ENCODE measurements at places on chromosomes 5 and 9.

GRCh38 chr5:173457482-173457881 is 129.3 kb upstream of the STC2 start:
- DNase-seq, result no peak

DNA sequence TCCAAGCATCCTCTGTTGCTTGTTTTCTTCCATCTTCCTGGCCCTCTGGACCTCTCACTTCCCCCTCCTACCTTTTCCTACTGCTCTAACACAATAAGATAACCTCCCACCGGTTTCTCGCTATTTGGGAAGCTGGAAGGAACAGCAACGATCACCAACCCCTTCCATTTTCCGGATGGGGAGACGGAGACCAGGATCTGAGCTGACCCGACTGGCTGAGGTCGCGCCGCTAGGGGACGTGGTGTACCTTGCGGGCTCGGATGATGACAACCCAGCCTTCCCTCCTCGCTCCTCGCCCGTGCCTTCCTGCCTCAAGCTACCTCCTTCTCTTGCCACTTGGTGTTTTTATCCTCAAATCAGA is 1.9 kb downstream of the LPAR1 start:
- no peak for DNase-seq

GRCh38 chr5:3393920-3394597 is 201.6 kb upstream of the IRX1 start:
- DNase-seq, result no peak

- DNase-seq, result no peak
Measured at GRCh38 chr9:29150606-29151005, 1577.3 kb upstream of the C9orf72 start.

- no peak for DNase-seq
Measured at GRCh38 chr5:103224894-103225246, 33.7 kb upstream of the MACIR start.

GRCh38 chr5:76617675-76618074 is 5.5 kb downstream of the F2RL2 start:
- no peak for DNase-seq

GRCh38 chr5:123549256-123549904 is 37.4 kb downstream of the CSNK1G3 start:
- peak; percentile 19 for DNase-seq

- DNase-seq, result no peak
Measured at GRCh38 chr5:74945561-74946165, 79.5 kb upstream of the FAM169A start.

DNA sequence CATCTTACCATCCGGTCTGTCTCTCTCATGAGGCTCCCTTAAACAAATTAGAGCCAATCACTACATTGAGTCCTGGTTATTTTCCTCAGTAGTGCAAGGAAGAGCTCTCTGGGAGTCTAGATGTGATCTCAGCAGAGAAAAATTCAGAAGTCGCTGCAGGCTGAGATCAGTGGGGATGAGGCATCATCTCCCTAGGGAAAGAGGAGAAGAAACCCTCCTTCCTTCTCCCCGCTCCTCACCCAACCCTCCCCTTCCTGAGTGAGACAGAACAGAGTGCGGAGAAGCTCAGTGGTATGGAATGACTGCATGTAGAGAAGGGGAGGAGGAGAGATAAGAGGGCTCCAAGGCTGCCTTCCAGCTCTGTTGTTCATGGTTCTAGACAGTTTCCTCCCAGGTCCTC is 80.5 kb downstream of the PAPPA start:
- no peak for DNase-seq

GRCh38 chr9:74576176-74576575 is 79.0 kb downstream of the RORB start:
- no peak for DNase-seq

DNA sequence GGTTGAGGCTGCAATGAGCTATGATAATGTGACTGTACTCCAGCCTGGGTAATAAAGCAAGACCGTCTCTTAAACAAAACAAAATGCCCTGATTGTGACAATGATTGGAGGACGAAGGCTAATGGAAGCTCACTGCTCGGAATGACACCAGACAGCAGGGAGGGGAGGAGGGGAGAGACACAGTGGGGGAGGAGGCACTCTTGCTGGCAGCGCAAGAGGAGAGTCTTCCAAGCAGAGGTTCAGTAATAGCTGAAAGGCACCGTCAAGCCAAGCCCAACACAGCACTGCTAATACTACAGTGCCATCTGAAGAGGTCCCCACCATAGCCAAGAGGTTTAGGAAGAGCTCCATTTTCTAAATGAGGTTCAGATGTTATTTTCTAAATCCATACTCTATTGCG is 102.3 kb downstream of the GLDC start:
- no peak for DNase-seq

Measured in activated T-helper 9 cell treated with anti-CD3 and anti-CD28 coated beads, Interleukin-2, amount 50 U/mL, for 16 hours (primary cell).